CD4-positive, alpha-beta T cell treated with Interleukin-15 for 1 hour (primary cell): ENCODE measurements at places on chromosomes 2 and 18.

DNA sequence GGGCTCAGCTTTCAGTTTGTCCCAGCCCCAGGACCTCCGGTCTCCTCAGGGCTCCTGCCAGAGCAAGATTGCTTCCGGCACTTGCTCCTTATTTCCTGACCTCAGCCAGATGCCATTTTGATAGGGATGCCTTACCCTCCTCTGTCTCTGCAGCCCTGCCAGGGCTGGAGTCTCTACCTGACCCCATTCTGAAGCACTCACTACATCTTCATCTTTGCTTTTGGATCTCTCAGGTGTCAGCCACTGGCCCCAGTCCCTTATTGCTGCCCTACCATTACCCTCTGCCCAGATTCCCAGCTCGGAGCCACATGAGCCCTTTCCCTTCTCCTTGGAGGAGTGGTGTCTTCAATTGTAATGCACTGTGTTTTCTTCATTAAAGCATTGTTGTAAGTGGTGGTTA lies 17.1 kb downstream of the OSBPL6 start:
- DNase-seq: no peak

GRCh38 chr2:236646871-236647270 lies 77.2 kb downstream of the ACKR3 start:
- no peak for DNase-seq

DNA sequence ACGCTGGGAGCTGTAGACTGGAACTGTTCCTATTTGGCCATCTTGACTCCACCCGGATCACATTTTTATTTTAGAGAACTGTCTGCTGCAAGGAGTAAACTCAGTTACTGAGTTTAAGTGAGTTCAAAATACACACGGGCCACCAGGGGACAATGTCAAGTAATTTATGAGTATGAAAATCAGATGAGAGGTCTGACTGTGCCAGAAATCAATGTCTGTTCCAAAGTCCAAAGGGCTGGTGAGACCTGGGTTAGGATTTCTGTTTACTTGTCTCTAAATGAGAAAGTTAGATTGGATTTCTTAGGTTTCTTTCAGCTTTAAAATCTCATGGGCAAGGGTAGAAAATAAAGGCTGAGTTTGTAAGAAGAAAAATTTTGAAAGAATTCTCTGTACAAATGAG lies 465.8 kb upstream of the MEIS1 start:
- DNase-seq: no peak

- no peak for DNase-seq
Measured at GRCh38 chr2:57181315-57182038, 865.1 kb upstream of the VRK2 start.

GRCh38 chr18:59021500-59021899 lies 118.2 kb upstream of the SEC11C start:
- no peak for DNase-seq

DNA sequence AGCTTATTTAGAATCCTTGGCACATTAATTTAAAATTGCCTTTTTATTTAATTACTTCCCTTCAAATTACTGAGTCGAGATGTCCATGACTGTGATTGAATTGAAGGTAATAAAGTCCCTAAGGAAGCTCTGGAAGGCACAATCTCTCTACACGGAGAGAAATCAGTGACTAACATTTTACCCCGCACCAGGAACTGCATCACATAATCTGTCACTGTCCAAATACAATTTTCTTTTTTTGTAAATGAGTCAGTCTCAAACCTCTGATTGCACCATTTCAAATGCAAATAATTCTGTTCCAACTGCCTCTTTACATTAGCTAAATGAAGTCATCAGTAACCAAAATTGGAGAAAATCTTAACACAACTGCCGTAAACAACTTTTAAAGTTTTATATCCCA lies 311.9 kb downstream of the CCDC178 start:
- no peak for DNase-seq

- no peak for DNase-seq
Measured at GRCh38 chr2:8518979-8519668, 162.7 kb upstream of the ID2 start.

GRCh38 chr18:61606759-61607158 lies 273.5 kb downstream of the CDH20 start:
- DNase-seq: no peak

DNA sequence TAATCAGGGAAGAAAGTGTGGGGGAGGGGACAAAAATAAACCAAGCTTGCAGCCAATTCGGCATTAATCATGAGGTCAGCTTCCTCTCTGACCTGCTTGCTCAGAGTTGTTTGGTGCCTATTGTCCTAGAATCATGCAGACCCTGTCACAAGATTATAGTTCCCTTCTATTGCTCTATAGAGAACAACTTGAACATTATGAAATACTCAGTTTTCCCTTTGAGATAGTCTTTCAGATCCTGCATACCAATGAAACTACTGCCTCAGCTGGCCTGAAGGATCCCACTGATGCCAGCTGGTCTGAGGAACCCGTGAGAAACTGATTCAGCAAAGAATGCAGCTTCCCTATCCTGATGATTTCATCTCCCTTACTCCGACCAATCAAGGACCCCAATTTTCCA lies 955 bp upstream of the BBS5 start:
- no peak for DNase-seq

DNA sequence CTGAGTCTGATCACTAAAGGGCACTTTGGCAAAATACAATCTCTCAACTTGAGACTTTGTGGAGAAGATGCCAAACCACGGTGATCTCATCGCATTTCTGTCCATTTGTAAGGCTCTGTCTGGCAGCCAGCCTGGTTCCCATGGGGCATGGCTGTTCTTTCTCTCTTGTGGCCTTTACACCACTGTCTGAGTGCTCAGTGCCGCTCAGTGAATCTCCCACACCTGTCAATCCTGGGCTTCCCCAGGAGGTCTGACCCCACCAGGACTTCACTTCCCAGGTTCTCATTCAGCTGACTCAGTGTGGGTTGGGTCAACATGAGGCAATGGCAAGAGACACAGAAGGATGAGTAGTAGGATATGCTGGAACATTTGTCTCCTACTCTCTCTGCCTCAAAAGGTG lies 96.8 kb upstream of the TRIB2 start:
- no peak for DNase-seq

GRCh38 chr2:120118471-120118870 lies 104.7 kb downstream of the TMEM185B start:
- no peak for DNase-seq

DNA sequence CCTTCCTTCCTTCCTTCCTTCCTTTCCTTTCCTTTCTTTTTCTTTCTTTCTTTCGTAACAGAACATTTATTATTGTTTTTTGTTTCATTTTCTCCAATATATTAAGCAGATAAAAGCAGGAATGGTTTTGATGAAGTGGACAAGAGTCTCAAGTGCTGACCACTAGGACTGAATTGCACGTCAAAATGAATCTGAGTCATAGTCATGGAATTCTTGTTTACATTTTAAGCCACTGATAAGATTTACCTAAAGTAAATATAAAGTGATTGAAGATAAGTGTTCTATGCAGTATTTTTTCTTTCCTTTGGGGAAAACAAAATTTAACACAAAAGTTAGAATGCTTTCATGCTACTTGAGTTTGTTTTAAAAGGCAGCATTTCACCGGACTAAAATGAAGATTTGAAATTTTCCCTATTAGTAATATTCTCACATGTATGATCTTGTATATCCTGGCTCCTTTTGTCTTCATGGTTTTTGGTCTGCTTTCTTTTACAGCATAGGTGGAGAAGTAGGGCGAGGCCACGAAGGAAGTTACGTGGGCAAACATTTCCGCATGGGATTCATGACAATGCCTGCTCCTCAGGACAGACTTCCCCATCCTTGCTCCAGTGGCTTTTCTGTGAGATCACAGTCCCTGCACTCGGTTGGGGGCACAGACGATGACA lies 113.5 kb downstream of the NYAP2 start:
- no peak for DNase-seq

- no peak for DNase-seq
Measured at GRCh38 chr2:207531032-207531952, 1.5 kb downstream of the CREB1 start.

DNA sequence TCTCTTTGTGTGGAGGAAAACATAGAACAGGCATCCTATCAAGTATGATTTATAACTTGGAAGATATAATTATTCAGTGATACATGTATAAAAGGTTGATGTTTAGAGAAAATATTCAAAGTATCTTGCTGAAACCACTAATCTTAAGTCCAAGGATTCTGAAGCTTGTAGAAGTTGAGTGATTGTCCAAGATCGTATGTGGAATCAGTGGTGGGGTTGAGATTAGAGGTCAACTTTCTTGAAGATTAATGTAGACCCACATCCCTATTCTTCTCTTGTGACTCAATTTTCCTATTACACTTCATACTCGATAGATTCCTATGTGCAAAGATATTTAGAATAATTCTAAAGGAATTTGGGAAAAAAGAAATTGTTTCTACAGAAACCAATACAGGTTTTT lies 1565.9 kb upstream of the ACVR2A start:
- no peak for DNase-seq

DNA sequence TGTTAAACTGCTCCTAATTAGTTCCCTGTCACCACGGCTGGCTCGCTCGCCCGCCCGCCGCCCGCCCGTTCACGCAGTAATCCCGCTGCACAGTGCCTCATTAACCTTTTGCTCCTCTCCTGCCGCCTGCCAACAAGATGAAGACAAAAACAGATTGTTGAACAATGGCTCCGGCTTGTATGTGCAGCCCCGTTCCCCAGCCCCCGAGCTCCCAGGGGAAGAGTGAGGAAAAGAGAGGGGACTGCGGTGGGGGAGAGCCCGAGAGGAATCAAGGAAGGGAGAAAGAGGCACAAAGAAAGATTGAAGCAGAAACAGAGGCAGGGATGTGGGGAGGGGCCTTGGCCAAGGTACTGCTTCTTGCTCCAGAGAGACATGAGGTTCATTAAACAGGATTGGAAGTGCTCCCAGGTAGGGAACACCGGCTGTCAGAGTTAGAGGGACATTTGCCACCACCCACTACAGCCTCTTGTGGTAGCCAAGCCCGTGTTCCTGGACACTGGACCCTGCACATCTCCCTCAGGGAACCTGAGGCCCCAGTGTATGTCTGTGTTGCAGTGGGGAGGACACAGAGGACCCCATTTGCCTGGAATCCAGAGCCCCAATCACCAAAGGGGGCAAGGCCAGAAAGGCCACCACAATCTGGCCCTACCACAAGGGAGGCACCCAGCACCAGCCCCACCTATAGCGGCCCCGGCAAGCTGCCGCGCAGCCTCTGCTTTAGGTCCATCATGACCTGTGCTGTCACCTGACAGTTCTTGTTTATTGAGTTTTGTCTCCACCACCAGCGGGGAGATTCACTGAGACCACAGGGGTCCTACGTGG lies 38.1 kb downstream of the EMX1 start:
- DNase-seq: no peak

GRCh38 chr2:235734168-235734567 lies 240.3 kb downstream of the AGAP1 start:
- no peak for DNase-seq

DNA sequence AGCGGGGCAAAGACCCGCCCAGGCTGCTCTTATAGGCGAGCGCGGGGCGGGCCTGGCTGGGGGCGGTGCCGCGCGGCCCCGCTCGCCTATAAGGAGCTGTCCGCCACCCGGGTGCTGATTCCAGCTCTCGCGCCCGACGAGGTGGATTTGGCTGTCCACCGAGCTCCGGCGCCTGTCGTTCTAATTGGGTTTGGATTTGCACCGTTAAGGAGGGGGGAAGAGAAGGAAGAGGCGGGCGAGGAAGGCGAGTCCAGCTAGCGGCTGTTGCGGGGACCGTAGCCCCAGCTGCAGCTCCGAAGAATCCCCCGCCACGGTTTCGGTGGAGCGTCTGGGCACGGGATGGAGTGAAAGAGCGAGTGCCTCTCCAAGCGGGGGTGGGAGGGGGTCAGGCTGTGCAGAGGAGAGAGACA lies at the start of gene CNTNAP5:
TSS of gene CNTNAP5 (plus strand) at position 117 of the 410 bp plus-strand sequence. CDS start 364 bp downstream, outside the sequence.
- DNase-seq: no peak

DNA sequence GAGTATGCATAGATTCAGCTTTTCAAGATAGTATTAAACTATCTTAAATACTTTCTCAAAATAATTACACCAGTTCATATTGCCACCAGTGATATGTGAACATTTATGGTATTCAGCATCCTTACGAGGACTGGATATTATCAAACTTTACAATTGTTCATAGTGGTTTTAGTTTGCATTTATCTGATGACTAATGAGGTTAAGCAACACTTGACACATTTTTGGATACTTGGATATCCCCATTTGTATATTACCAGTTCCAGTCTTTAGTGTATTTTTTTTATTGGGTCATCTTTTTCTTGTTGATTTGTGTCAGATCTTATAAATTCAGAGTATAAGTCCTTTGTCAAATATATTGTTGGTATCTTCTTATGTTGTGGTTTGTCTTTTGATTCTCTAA lies 128.4 kb downstream of the ASXL3 start:
- no peak for DNase-seq

DNA sequence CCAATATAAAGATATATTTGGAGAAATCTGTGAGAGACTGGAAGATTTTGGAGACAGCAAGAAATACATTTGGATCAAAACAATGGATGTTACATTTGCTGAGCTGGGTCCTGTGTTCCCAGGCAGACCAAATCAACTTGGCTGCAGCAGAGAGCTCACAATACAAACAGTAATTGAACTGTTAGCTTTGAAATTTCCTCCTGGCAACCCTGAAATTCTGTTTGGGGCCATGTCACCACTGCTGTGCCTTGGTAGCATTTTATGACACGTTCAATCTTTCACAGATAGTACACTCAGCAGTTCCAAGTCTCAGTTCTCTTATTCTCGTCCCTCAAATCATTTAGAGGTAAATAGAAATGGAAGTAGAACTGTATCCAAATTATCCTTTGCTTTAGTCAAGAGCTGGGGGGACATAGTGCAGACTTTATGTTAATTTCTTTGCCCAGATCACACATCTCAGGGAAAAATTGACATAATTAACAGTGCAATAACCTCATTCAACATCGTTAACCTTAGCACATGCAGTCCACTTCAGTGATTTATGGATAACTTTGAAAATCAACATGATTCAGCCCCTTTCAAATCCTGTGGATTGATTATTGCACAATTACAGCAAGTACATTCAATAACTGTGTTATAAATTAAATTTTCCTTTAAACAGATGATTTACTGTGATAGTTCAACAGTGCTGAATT lies 277.4 kb upstream of the MC4R start:
- DNase-seq: no peak

- no peak for DNase-seq
Measured at GRCh38 chr2:18396329-18397010, 164.0 kb downstream of the RDH14 start.

- DNase-seq: no peak
Measured at GRCh38 chr2:134623046-134623445, 95.8 kb downstream of the TMEM163 start.

DNA sequence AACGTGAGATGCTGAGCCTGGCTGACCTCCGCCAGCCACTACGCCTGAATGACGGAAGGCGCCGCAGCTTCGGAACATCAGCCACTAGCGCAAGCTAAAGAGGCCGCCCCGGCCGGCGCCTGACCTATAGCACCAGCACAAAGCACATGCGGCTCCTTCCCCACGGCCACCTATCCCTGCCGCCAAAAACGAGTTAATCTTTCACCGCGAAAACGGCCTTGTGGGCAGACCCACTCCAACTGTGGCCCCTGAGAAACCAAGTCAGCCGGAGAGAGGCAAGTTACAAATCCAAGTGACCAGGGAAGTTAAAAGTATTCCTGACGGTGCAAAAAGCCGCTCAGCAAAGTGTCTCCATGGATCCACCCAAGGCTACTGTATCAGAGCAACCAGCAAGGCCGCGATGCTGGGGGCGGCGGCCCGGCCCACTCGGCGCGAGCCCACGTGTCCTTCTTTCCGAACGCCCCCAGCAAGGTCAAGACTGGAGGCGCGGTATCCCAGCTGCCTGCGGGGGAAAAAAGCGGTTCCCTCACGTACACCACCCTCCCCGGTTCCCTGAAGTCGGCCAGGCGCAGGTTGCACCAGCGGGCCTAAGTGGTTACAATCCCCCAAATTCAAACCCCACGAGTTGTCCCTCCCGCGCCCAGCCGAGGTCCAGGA lies 575 bp downstream of the HSPD1 start:
- DNase-seq: peak; percentile 57
